ENCODE measurements at places on chromosomes 7 and 10. TPM values are rescaled to one million over a fixed set of nuclear protein-coding genes. Genes with fewer than 3 reads are reported as not detected.

The AGR2 gene
- not detected for total RNA-seq

The STEAP1B gene
- 5.6 TPM for total RNA-seq

The GSTK1 gene
- total RNA-seq = 80.0 TPM

DNA sequence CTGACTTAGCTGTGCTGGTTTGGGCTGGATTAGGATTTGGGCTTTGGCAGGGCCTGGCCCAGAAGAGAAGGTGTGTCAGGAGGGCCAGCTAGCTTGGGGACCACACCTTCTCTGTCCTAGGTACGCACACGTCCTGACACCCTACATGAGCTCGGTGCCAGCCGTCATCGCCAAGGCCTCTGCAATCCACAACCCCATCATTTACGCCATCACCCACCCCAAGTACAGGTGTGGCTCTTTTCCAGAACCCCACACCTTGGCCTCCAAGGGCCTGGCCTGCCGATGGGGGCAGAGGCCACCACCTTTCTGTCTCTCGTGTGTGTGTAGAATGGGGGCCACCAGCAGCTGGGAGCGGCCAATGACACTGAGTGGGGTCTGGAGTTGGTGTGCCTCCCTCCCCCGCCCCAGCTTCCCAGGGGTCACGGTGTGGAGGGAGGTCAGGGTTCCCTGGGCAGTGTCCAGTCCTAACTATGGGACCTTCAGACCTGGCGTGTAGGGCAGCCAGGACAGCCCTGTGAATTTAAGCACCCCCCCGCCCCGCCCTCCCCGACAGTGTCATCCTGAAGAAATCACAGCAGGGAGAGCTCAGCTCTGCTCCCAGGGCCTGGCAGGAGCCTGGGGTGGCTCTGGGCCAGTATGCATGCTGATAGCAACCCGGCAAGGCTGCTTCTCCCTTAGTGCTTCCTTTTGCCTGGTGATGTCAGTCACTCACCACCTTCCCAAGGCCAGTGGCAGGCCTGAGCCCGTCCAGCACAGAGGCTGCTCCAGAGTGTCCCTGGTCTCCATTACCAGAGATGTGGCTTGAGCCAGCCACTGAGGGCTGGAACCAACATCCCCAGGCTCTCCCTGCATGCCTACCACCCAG is 6.9 kb upstream of the LDB3 start:
- DNase-seq = no peak
- peaks cover 5% of the 10 kb centered on the region for H3K36me3 ChIP-seq
- H3K4me1 ChIP-seq = peaks cover 20% of the 10 kb centered on the region
- no peak overlapping the region for H3K27ac ChIP-seq
- H3K27me3 ChIP-seq = peaks cover 24% of the 10 kb centered on the region
- H3K4me3 ChIP-seq = no peak overlapping the region

GRCh38 chr10:112663234-112664125 is 216.5 kb downstream of the VTI1A start:
- no peak for DNase-seq
- H3K36me3 ChIP-seq = no peaks in the 10 kb centered on the region
- H3K27ac ChIP-seq = no peak overlapping the region
- H3K4me1 ChIP-seq = peaks cover 13% of the 10 kb centered on the region

DNA sequence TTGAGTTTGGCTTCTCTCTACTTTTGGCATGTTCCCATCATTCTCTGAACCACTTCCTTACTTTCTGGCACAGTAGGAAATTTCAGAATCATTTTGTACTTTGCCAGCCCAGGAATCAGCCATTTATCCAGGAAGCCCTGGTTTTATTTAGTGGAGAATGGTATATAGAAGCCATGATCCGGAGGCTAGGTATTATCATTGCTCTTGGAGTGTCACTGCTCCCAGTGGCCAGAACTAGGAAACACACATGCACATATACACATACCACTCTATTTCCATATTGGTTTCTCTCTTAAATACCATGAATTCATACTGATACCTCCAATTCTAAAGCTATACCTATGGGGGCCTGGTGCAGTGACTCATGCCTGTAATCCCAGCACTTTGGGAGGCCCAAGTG is 36.3 kb downstream of the SUFU start:
- no peaks in the 10 kb centered on the region for H3K4me1 ChIP-seq
- no peak for DNase-seq
- H3K36me3 ChIP-seq = peaks cover 7% of the 10 kb centered on the region
- no peak overlapping the region for H3K27ac ChIP-seq

- DNase-seq = peak; percentile 35
- H3K4me3 ChIP-seq = peak within 1 kb of the TSS; percentile 90
- peaks cover 11% of the 10 kb centered on the region for H3K4me1 ChIP-seq
- no peaks in the 10 kb centered on the region for H3K36me3 ChIP-seq
- H3K27me3 ChIP-seq = peaks cover 4% of the 10 kb centered on the region
Observed at GRCh38 chr7:12570534-12571461, at the start of gene SCIN. SCIN (plus strand) TSS chr7:12570720; CDS start chr7:12570787, 67 bp downstream.

- no peaks in the 10 kb centered on the region for H3K36me3 ChIP-seq
- H3K4me3 ChIP-seq = no peak overlapping the region
- H3K27me3 ChIP-seq = peaks cover 2% of the 10 kb centered on the region
- DNase-seq = no peak
- H3K4me1 ChIP-seq = no peaks in the 10 kb centered on the region
- H3K27ac ChIP-seq = no peak overlapping the region
Observed at GRCh38 chr7:106893591-106893990, 28.5 kb downstream of the PIK3CG start.

- no peaks in the 10 kb centered on the region for H3K27me3 ChIP-seq
- H3K4me3 ChIP-seq = no peak overlapping the region
- no peak for DNase-seq
- H3K4me1 ChIP-seq = no peaks in the 10 kb centered on the region
- no peaks in the 10 kb centered on the region for H3K36me3 ChIP-seq
Observed at GRCh38 chr10:19775296-19775695, 40.9 kb upstream of the PLXDC2 start.

DNA sequence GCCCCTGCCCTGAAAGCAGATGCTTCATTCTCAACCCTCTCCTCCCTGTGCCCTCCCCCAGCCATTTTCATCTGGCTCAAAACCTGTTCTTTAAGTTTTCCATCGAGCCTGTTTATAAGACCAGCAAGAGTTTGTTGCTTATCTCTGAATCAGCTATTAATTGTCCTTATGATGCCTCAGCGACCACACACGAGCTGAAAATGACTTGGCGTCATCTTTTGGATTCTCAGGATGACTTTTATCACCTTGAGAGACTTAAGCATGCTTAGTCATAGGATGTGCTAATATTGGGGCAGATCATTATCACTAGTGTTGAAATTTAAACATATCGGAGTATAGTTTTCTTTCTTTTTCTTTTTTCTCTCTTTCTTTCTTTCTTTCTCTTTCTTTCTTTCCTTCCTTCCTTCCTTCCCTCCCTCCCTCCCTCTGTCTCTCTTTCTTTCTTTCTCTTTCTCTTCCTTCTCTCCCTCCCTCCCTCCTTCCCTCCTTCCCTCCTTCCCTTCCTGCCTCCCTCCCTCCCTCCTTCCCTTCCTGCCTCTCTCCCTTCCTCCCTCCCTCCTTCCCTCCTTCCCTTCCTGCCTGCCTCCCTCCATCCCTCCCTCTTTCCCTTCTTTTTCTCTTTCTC is 184.5 kb downstream of the PHTF2 start:
- H3K4me3 ChIP-seq = no peak overlapping the region
- H3K36me3 ChIP-seq = no peaks in the 10 kb centered on the region
- DNase-seq = no peak
- H3K4me1 ChIP-seq = no peaks in the 10 kb centered on the region
- H3K27me3 ChIP-seq = peaks cover 2% of the 10 kb centered on the region

- peaks cover 11% of the 10 kb centered on the region for H3K27me3 ChIP-seq
- DNase-seq = peak; percentile 68
- peaks cover 11% of the 10 kb centered on the region for H3K36me3 ChIP-seq
- no peak within 1 kb of the TSS for H3K27ac ChIP-seq
- no peaks in the 10 kb centered on the region for H3K4me1 ChIP-seq
- no peak within 1 kb of the TSS for H3K4me3 ChIP-seq
Observed at GRCh38 chr10:133357285-133358161, at the start of gene FUOM. FUOM (minus strand) TSS chr10:133358019; CDS start chr10:133358007, 12 bp downstream.

GRCh38 chr7:17903337-17903736 is 37.0 kb downstream of the SNX13 start:
- no peaks in the 10 kb centered on the region for H3K4me1 ChIP-seq
- no peak overlapping the region for H3K27ac ChIP-seq
- no peak overlapping the region for H3K4me3 ChIP-seq

DNA sequence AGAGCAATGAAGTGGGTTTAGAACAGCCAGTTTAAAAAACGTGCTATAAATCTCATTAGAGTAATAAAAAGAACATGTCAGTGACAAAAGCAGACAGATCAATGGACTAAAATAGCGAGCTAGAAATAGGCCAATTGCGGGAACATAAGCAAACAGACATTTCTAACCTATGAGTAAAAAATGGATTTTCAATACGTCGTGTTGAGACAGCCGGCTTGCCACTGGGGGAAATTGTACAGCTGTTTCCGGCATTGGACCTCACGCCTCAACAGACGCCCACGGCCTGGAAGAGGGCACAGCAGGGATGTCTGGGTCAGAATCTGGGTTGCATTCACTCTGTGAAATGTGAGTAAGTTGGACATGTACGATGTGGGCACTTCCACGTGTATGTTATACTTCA is 92.9 kb downstream of the SVOPL start:
- H3K36me3 ChIP-seq = no peaks in the 10 kb centered on the region
- H3K27ac ChIP-seq = no peak overlapping the region
- peaks cover 8% of the 10 kb centered on the region for H3K4me1 ChIP-seq
- no peak overlapping the region for H3K4me3 ChIP-seq
- no peak for DNase-seq
- peaks cover 2% of the 10 kb centered on the region for H3K27me3 ChIP-seq

- H3K4me3 ChIP-seq = no peak overlapping the region
- no peak for DNase-seq
- peaks cover 2% of the 10 kb centered on the region for H3K27me3 ChIP-seq
- H3K27ac ChIP-seq = no peak overlapping the region
- no peaks in the 10 kb centered on the region for H3K4me1 ChIP-seq
- H3K36me3 ChIP-seq = peaks cover 4% of the 10 kb centered on the region
Observed at GRCh38 chr10:132195366-132196075, 8.8 kb downstream of the DPYSL4 start.

DNA sequence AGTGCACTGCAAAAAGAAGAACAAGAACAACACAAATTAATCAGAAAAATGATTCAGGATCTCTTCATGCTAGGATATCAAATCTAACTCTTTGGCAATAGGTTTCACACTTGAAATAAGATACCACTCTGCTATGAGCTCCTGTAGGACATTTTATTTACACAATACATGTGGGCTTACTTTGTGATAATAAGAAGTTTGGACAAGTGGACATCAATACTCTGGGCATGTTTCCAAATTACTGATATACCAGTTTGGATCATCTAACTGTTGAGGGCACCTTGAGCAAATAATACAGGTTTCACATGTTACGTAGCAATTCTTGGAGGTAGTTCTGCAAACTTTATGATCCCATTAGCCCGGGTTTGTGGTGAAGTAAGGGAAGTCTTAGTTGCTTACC is 59.8 kb downstream of the CPVL start:
- DNase-seq = no peak
- H3K4me3 ChIP-seq = no peak overlapping the region
- no peak overlapping the region for H3K27ac ChIP-seq
- H3K4me1 ChIP-seq = peaks cover 20% of the 10 kb centered on the region
- no peaks in the 10 kb centered on the region for H3K27me3 ChIP-seq
- H3K36me3 ChIP-seq = no peaks in the 10 kb centered on the region

GRCh38 chr7:94660006-94660405 is 4.1 kb upstream of the SGCE start:
- DNase-seq = no peak
- peaks cover 10% of the 10 kb centered on the region for H3K27me3 ChIP-seq
- no peaks in the 10 kb centered on the region for H3K4me1 ChIP-seq

GRCh38 chr7:22622116-22622785 is 104.7 kb upstream of the IL6 start:
- no peak overlapping the region for H3K4me3 ChIP-seq
- H3K4me1 ChIP-seq = no peaks in the 10 kb centered on the region
- no peaks in the 10 kb centered on the region for H3K27me3 ChIP-seq
- H3K27ac ChIP-seq = no peak overlapping the region
- H3K36me3 ChIP-seq = no peaks in the 10 kb centered on the region

GRCh38 chr7:110373859-110374258 is 717.1 kb upstream of the LRRN3 start:
- no peaks in the 10 kb centered on the region for H3K4me1 ChIP-seq
- H3K27ac ChIP-seq = no peak overlapping the region
- no peaks in the 10 kb centered on the region for H3K27me3 ChIP-seq
- H3K36me3 ChIP-seq = no peaks in the 10 kb centered on the region
- DNase-seq = no peak
- H3K4me3 ChIP-seq = no peak overlapping the region

DNA sequence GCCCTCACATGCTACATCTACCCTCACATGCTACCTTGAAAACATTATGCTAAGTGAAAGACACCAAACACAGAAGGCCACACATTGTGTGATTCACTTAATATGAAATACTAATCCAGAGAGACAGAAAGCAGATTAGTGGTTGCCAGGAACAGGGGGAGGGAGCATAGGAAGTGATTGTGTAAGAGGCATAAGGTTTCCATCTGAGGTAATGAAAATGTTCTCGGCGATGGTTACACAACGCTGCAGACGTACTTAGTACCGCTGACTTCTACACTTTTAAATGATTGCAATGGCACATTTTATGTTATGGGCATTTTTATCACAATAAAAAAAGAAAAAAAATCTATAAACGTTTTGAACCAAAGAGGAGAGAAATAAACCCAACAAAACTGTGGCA is 742.3 kb downstream of the TYW1 start:
- no peak overlapping the region for H3K27ac ChIP-seq
- DNase-seq = no peak
- no peaks in the 10 kb centered on the region for H3K4me1 ChIP-seq
- peaks cover 9% of the 10 kb centered on the region for H3K36me3 ChIP-seq
- H3K27me3 ChIP-seq = peaks cover 6% of the 10 kb centered on the region

DNA sequence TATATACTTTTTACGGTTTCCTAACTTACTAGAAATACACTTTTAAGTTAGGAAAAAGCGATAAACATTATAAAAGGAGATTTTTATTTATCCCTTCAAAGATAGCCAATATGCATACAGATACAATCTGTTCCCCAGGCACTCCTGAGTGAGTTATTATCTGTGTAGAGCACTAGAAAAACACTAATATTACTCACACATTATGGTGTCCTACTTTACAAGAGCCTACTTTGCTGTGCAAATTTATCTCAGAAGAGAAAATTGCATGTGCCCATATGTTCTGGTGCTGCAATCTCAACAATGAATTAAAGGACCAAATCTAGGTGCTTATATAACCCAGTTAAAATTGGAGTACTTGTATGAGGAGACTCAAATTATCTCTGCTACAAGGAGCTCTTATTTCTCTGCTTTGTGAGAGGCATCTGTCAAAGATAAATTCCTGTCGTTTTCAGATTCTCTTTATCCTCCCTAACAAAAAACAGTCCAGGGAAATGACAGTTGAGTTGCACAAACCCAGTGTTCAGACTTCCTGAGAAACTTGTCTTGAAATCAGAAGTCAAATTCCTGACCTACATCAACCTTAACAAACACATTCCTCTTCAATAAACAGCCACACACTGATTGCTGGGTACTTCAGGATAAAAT is 28.9 kb downstream of the CPA1 start:
- H3K27me3 ChIP-seq = no peaks in the 10 kb centered on the region
- no peak for DNase-seq
- no peak overlapping the region for H3K4me3 ChIP-seq
- no peak overlapping the region for H3K27ac ChIP-seq
- H3K4me1 ChIP-seq = peaks cover 14% of the 10 kb centered on the region
